Fibroblast of skin of left quadriceps (primary cell): ENCODE measurements at places on chromosomes 2 and 18.

GRCh38 chr18:76490670-76491472, 4.2 kb downstream of the ZNF516 start:
- no peak for DNase-seq

GRCh38 chr2:99489761-99490622, at the start of gene REV1:
TSS of gene REV1 (minus strand) at chr2:99490017. CDS start at chr2:99464975, 25,042 bp downstream.
- DNase-seq = peak; percentile 89

DNA sequence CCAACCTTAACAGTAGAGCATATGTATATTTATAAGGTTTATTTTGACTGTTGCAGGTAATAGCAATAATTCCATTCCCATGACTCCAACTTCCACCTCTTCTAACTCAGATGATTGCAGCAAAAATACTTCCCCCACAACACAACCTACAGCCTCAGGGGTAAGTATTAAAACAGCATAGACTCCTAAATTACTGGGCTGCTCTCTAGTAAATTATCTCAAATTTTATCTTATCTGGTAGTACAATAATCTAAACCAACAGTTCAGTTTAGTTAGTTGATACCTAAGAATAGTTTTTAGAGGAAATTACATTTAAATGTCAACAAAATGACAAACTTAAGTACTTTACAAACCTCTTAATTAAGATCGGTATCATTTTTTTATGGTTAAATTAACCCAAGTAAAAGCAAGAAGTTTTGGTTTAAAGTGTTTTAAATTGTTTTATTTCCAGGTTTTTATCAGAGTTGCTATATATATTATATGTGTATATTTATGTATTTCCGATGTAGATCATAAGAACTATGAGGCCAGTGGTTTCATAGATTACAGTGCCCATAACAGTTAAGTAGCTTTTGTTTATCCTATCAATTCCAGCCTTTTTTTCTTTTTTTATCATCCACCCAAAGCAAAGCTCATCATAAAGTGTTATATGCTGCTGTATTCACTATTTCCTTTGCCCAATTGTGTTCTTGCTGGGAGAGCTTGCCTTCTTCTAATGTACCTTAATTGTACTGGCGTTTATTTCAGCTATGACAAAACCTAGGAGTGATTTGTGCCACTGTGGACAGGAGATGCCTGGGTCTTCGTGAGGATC, 13.7 kb downstream of the GATA6 start:
- DNase-seq = no peak

- DNase-seq = no peak
These were observed 304.6 kb upstream of the CXCR4 start for GRCh38 chr2:136422512-136422911.

- DNase-seq = no peak
These were observed 310.8 kb downstream of the GALR1 start for GRCh38 chr18:77560341-77560992.

- DNase-seq = no peak
These were observed 402.8 kb downstream of the TXNL1 start for GRCh38 chr18:56235481-56236013.

DNA sequence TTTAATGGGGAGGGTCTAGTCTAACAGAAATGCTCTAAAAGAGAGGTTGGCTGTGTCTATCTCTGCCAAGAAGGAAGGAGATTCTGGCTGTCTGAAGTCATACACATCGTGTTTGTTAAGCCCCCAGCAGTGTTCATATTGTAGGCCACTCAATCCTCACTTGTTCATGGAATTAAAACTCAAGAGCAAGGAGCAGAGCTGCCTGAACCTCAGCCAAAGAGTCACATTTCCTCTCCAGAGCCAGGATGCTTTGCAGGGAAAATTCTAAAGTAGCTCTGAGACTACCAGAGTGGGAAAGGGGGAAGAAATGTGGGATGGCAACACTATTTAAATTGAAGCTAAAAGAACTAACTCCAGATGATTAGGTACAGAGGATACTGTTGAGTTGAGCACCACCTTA, 190.7 kb upstream of the CXCR4 start:
- DNase-seq = no peak

GRCh38 chr2:124241-124880, 78.1 kb upstream of the FAM110C start:
- no peak for DNase-seq

GRCh38 chr2:164976301-164976700, 21.0 kb upstream of the SLC38A11 start:
- DNase-seq = peak; percentile 50

GRCh38 chr18:50358844-50359243, 16.0 kb upstream of the SKA1 start:
- DNase-seq = no peak

GRCh38 chr2:113390124-113390849, 47.2 kb upstream of the ZNG1B start:
- DNase-seq = peak; percentile 40

- DNase-seq = peak; percentile 29
These were observed 30.2 kb downstream of the PRKCE start for GRCh38 chr2:45681675-45682074.

GRCh38 chr2:215697003-215697402, 261.1 kb upstream of the FN1 start:
- no peak for DNase-seq
